Heart right ventricle (tissue), 16 donors: ENCODE measurements at places on chromosomes 2 and 18. TPM values are rescaled to one million over a fixed set of nuclear protein-coding genes. Genes with fewer than 3 reads are reported as not detected.

GRCh38 chr18:30457156-30457555 is 585.4 kb downstream of the DSC3 start:
- H3K27ac ChIP-seq, result no peak overlapping the region
- H3K4me3 ChIP-seq, result no peak overlapping the region

- no peak overlapping the region for H3K27ac ChIP-seq
- no peaks in the 10 kb centered on the region for H3K36me3 ChIP-seq
- no peaks in the 10 kb centered on the region for H3K27me3 ChIP-seq
Observed at GRCh38 chr2:178114462-178114861, 2.2 kb downstream of the RBM45 start.

GRCh38 chr2:14284244-14284643 is 348.3 kb upstream of the LRATD1 start:
- no peak overlapping the region for H3K27ac ChIP-seq
- no peaks in the 10 kb centered on the region for H3K27me3 ChIP-seq
- DNase-seq, result no peak
- no peak overlapping the region for H3K4me3 ChIP-seq
- no peaks in the 10 kb centered on the region for H3K4me1 ChIP-seq

DNA sequence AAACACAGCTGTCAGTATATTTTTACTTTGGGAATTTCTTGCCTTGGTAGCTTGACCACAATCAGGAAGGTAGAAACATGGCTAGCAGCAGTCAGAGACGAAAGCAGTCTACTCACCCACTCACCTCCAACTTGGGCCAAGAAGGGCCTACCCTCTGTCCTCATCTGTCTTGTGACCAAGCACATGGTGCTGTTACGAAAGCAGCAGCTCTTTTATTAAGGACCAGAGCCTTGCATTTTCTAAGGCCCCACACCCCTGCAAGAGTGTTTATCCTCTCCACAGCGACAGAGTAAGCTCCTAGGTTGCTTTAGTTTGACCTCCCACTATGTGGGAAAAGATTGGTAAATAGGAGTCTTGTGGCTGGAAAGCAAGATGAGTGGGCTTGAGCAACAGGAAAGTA is 31.3 kb upstream of the MSTN start:
- no peaks in the 10 kb centered on the region for H3K36me3 ChIP-seq
- H3K4me3 ChIP-seq, result no peak overlapping the region
- H3K27me3 ChIP-seq, result no peaks in the 10 kb centered on the region
- H3K27ac ChIP-seq, result no peak overlapping the region
- peak; percentile 22 for DNase-seq

DNA sequence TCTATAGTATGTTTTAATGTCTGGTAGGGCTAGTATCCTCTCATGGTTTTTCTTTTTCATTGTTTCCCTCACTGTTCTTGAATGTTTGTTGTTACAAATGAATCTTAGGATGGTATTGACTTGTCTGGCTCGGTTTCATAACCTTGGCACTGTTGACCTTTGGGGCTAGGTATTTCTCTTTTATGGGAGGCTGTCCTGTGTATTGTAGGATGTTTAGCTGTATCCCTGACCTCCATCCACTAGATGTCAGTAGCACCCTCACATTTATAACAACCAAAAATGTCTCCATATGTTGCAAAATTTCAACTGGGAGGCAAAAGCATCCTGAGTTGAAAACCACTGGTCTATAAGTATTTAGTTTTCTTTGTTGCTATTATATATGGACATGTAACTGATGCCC is 7.0 kb upstream of the AOX1 start:
- no peaks in the 10 kb centered on the region for H3K4me1 ChIP-seq
- no peaks in the 10 kb centered on the region for H3K27me3 ChIP-seq
- no peak overlapping the region for H3K27ac ChIP-seq
- no peak for DNase-seq
- no peaks in the 10 kb centered on the region for H3K36me3 ChIP-seq

- peaks cover 6% of the 10 kb centered on the region for H3K4me1 ChIP-seq
- H3K36me3 ChIP-seq, result no peaks in the 10 kb centered on the region
- DNase-seq, result no peak
- H3K27ac ChIP-seq, result peak overlapping the region; percentile 3
Observed at GRCh38 chr2:191230174-191230573, 15.0 kb upstream of the MYO1B start.

DNA sequence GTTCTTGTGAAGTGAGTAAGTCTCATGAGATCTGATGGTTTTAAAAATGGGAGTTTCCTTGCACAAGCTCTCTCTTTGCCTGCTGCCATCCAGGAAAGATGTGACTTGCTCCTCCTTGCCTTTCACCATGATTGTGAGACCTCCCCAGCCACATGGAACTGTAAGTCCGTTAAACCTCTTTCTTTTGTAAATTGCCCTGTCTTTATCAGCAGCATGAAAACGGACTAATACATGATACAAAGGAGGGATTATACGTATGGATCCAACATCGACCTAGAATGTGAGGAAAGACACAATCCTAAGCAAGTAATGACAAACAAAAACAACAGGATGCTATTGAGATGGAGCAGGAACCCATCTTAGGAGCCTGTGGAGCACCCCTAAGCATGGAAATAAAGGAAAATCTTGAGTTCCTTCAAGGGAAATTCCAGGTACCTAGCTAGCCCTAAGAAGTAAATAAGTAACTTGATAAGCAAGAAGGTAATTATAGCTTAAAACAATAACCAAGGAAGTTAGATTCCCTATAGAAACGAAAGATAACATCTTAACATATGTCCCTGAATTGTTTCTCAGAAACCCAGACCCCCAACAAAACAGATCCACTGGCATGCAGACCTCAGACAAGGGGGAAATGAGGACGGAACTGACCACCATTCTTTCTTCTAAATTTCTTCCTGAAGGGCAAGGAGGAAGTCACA is 1.5 kb upstream of the TNFRSF11A start:
- DNase-seq, result no peak
- no peaks in the 10 kb centered on the region for H3K36me3 ChIP-seq
- peaks cover 62% of the 10 kb centered on the region for H3K27me3 ChIP-seq
- H3K27ac ChIP-seq, result no peak overlapping the region
- H3K4me3 ChIP-seq, result no peak overlapping the region
- H3K4me1 ChIP-seq, result peaks cover 39% of the 10 kb centered on the region

GRCh38 chr2:104969564-104969963 is 68.3 kb upstream of the MRPS9 start:
- no peaks in the 10 kb centered on the region for H3K36me3 ChIP-seq
- H3K27ac ChIP-seq, result no peak overlapping the region
- DNase-seq, result no peak

DNA sequence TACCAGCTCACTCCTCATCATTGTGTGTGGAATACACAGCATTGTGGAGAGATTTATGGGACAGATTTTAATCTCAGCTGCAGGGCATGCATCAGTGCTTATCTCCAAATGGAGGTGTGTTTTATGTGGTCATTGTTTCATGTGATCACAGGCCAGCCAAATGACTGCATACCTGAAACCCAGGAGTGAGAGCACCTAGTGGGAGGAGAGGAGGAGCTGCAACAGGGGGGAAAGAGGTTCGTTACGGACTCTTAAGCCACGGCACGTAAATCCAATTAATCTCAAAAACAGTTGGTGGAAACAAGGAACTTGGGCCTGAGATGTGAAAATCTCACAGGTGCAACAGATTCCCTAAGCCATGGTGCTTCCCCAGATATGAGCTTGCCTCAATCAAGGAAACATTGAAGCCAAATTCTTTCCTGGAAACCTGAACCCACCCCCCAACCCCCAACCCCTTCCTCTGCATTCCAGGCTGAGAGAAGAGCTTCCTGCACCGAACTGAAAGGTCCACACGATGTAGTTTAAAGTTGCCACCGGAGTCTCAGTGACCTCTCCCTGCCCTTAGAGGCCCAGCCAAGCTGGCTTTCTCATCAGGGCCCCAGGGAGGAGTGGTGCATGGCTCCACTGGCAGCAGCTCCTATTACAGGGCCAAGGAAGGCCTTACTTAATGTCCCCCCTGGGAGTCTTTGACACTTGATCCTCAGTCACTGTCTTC is 167.4 kb downstream of the C1D start:
- no peaks in the 10 kb centered on the region for H3K27me3 ChIP-seq
- H3K4me3 ChIP-seq, result no peak overlapping the region
- peak; percentile 15 for DNase-seq
- H3K27ac ChIP-seq, result no peak overlapping the region
- H3K36me3 ChIP-seq, result no peaks in the 10 kb centered on the region
- H3K4me1 ChIP-seq, result no peaks in the 10 kb centered on the region

DNA sequence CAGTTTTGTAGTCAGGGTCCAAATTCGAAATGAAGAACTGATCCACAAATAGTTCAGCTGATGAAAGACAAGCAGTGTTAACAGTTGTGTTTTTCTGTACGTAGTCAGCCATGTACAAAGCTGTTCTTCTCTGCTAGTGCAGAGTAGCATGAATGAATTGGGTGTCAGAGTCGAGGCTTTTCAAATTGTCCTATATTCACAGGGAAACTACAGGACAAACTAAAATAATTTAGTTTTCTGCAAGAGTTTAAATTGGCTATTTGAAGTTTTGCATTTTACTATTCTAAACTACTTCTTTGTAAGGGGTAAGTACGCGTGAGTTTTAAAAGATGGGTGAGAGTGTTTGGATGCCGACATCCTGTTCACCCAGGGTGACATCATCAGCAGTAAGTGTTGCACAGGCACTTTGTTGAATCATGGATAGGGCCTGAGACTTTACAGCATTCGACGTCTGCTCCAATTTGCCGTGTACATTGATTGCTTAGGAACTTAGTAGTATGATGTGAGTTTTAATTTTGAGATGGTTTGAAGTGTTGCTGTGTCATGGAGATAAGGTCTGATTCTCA is 147.2 kb upstream of the NFATC1 start:
- H3K4me1 ChIP-seq, result no peaks in the 10 kb centered on the region
- H3K4me3 ChIP-seq, result no peak overlapping the region
- H3K36me3 ChIP-seq, result no peaks in the 10 kb centered on the region
- DNase-seq, result no peak
- H3K27ac ChIP-seq, result no peak overlapping the region

GRCh38 chr2:239261356-239261755 is 139.5 kb downstream of the HDAC4 start:
- H3K27ac ChIP-seq, result no peak overlapping the region
- no peaks in the 10 kb centered on the region for H3K36me3 ChIP-seq
- H3K27me3 ChIP-seq, result no peaks in the 10 kb centered on the region
- H3K4me1 ChIP-seq, result peaks cover 38% of the 10 kb centered on the region

DNA sequence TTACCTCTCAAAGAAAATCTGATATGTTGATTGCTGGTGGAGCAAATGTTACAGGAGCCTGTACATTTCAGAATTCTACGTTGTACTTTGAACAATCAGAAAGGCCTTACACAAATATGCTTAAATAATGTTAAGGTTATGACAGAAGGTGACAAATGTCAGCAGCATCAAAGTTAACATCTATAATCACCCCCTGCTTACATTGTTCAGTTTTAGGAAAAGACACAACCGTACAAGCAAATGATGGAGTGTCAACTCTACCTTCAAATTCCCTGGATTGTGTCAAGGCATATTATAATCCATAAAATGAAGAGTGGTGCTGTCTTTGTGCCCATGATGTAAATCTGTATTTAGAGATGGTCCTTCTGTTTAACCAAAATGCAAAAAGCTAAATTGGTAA is 465.5 kb downstream of the ARHGAP15 start:
- no peak overlapping the region for H3K27ac ChIP-seq
- H3K4me3 ChIP-seq, result no peak overlapping the region
- H3K27me3 ChIP-seq, result no peaks in the 10 kb centered on the region
- H3K4me1 ChIP-seq, result no peaks in the 10 kb centered on the region
- DNase-seq, result no peak

DNA sequence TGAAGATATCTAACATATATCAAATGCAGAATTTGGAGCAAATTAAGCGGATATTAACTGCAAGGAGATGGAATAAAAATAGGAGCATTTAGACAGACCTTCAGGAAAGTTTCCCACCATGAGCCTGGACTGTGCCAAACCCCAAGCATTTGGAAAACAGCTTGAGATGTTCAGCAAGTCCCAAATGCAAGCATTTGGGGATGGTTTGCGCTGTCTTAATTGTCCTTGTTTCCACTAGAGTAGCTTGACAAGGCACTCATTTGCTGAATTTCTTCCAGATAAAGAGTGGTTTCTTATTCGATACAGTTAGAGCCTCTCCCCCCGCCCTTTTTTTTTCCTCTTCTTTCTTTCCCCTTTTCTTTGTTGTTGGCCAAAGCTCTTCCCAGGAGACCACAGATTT is 77.1 kb upstream of the CDC42EP3 start:
- no peaks in the 10 kb centered on the region for H3K27me3 ChIP-seq
- H3K36me3 ChIP-seq, result no peaks in the 10 kb centered on the region

DNA sequence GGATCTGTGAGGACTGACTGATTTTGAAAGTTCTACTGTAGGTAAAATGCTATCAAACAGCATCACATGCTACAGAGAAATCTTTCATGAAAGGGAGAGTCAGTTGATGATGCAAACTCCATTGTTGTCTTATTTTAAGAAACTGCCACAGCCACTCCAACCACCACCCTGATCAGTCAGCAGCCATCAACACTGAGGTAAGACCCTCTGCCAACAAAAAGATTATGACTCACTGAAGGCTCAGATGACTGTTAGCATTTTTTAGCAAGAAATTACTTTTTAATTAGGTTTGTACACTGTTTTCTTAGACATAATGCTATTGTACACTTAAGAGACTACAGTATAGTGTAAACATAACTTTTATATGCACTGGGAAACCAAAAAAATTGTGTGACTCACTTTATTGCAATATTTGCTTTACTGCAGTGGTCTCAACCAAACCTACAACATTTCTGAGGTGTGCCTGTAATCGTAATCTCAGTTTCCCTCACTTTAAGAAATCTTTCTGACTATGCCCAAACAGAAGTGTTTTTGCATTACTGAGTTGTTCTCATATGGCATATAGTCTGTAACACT is 42.8 kb downstream of the METTL8 start:
- DNase-seq, result no peak
- H3K36me3 ChIP-seq, result no peaks in the 10 kb centered on the region
- peaks cover 14% of the 10 kb centered on the region for H3K4me1 ChIP-seq
- H3K27me3 ChIP-seq, result no peaks in the 10 kb centered on the region
- no peak overlapping the region for H3K27ac ChIP-seq

- H3K4me3 ChIP-seq, result no peak overlapping the region
- H3K36me3 ChIP-seq, result no peaks in the 10 kb centered on the region
- H3K27ac ChIP-seq, result no peak overlapping the region
- peaks cover 4% of the 10 kb centered on the region for H3K4me1 ChIP-seq
- no peaks in the 10 kb centered on the region for H3K27me3 ChIP-seq
Observed at GRCh38 chr18:48576457-48576771, 37.6 kb downstream of the CTIF start.

DNA sequence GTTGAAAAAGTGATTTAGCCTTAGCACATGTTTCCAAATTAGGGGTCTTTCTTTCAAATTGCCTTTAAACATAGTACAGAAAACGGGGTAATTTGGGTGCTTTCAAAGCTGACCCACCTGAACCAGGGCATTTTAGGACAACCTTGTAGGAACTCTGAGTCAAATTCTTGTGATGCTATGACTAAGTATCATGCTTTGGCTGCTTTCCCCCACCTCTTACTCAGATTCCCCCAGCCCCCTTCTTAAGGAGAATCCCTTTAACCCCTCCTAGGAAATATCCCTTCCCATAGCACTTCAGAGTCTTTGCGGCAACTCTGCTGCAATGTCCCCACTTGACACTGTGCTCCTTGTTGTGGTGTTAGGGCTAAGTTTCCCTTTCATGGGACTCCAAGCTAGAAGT is 18.6 kb upstream of the KLF7 start:
- no peak overlapping the region for H3K4me3 ChIP-seq
- no peak overlapping the region for H3K27ac ChIP-seq
- DNase-seq, result no peak
- no peaks in the 10 kb centered on the region for H3K4me1 ChIP-seq
- no peaks in the 10 kb centered on the region for H3K27me3 ChIP-seq

ZEB2 gene
- 68.7 TPM for total RNA-seq

UGT1A4 gene
- not detected for total RNA-seq

ANKRD62 gene
- total RNA-seq, result not detected

HOXD12 gene
- not detected for total RNA-seq

DCDC2C gene
- total RNA-seq, result not detected

PUM2 gene
- 63.4 TPM for total RNA-seq
